ENCODE measurements at places on chromosomes 2 and 18.

- no peak for DNase-seq
Observed at GRCh38 chr2:66445076-66445924, 10.4 kb downstream of the MEIS1 start.

DNA sequence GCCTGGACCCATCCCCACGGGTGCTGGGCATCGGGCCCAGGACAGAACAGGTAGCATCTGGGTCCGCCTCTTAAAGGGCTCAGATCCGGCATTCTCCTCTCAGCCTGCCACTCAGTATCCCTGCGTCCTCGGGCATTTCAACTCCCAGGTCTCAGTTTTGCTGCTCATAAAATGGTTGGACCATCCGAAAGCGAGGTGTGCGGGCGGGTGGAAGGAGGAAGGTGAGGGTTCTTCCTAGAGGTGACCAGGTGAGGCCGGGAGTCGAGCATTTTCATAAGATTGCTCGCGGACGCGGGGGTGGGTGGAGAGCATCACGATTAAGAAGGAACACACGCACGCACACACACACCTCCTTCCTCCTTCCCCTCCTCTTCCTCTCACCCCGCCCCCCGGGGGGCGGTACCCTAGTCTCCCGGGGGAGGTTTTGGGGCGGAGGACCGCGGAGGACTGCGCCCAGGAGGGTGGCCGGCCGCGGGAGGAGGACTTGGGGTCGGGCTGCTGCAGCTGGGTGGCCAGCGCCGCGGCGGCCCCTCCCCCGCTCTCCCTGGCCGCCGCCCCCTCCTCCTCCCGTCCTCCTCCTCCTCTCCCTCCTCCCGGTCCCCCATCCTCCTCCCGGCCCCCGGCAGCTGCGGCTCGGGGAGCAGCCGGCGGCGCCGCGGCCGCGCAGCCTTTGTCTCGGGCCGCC, 97.9 kb upstream of the GPR45 start:
- DNase-seq: no peak

- DNase-seq: no peak
Observed at GRCh38 chr2:48398285-48399002, 131.5 kb upstream of the STON1 start.

DNA sequence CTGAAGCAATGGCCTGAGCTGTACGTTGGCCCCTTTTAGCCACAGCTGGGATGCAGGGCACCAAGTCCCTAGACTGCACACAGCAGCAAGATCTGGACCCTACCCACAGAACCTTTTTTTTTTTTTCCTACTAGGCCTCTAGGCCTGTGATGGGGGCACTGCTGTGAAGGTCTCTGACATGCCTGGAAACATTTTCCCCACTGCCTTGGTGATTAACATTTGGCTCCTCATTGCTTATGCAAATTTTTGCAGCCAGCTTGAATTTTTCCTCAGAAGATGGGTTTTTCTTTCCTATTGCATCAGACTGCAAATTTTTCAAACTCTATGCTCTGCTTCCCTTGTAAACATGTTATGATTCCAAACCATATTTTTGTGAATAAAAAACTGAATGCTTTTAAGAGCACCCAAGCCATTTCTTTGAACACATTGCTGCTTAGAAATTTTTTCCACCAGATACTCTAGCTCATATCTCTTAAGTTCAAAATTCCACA, 33.5 kb downstream of the PDE1A start:
- DNase-seq: no peak

DNA sequence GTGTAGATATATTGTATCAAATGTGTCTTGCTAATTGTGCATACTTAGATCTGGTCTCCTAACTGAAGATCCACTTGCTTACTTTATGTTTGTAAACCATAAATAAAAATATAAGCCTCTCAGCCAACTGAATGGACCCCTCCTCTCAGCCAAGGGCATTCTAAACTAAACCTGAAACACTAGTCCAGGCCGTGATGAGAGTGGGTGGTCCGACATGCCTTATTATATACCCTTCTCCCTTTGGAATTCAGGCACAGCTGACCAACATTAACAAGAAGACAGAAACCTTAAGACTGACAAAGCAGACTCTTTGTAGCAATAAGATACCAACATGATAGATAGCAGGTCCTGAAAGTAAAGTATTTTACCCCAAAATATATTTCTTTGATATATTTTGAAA, 64.3 kb upstream of the PLA2R1 start:
- DNase-seq: no peak

GRCh38 chr18:10482985-10483949, 28.8 kb downstream of the APCDD1 start:
- no peak for DNase-seq

DNA sequence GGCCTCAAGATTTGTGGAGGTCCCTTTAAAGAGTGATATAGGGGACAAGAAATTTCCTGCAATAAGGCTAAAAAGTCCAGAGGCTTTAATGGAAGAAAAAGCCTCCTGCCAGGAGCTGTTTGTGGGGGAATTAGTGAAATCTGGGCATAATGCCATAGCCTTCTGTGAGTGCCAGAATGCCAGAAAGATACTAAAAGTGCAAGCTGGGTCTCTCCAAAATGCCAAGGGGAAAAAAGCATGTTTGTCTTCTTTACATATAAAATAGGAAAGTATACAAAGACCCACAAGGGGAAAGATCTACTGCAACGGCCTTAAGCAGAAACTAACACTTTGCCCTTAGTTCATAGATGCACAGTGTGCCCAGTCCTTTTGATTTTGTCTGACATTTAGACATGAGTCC, 647.7 kb upstream of the ZNF804A start:
- DNase-seq: no peak

- no peak for DNase-seq
Observed at GRCh38 chr2:215436705-215437565, 1.1 kb upstream of the FN1 start.

DNA sequence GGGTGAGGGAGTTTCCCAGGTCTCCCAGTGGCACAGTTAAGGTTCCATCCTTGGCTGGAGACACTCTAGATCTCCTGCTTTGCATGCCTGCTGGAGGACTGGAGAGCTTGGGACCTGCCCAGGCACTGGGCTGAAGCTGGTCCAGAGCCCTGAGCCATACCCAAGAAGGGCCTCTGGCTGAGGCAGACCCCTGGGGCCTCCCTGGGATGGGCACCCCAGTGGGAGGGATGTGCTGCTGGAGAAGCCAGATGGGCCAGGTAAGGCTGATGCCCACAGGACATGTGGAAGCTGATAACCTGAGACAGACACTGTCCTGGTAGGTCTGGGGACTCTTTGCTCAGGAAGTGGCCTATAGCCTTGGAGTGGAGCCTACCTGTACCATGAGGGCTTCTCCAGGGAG, 160.7 kb downstream of the TFCP2L1 start:
- DNase-seq: no peak

- DNase-seq: no peak
Observed at GRCh38 chr2:205657579-205657978, 24.7 kb upstream of the NRP2 start.

DNA sequence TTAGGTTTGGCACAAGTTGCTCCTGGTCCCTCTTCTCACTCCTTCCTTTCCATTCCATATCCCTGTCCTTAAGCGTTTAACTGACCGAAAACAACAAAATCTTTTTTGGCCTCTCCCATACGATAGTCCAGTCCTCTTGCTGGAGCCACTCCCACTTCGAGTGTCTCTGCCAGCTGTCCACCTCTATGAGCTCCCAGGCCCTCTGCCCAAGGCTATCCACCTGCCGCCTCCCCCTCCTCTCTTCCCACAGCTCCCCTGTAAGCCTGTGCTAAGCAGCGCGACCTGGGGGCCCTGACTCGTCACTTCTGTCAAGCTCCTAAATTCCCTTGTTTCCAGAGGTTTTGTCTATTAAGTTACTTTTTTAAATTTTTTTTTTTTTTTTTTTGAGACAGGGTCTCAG, 47.0 kb upstream of the FOSL2 start:
- no peak for DNase-seq

DNA sequence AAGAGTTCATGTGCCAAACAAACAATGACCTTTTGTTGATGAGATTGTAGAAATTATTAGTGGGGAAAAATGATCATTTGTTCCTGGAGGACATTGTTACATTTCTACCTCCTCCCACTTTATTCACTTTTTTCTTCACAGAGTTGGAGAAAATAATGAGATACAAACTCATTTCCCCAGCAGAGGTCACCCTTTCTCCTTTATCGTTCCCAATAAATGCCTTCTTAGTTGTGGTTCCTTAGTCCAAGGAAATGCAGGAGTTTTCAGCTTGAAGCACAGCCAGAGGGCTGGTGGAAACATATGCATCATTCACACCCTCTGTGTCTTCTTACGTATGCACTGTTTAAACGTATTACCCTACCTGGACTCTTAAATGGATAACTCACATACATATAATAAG, 108.8 kb downstream of the SLC4A3 start:
- no peak for DNase-seq

DNA sequence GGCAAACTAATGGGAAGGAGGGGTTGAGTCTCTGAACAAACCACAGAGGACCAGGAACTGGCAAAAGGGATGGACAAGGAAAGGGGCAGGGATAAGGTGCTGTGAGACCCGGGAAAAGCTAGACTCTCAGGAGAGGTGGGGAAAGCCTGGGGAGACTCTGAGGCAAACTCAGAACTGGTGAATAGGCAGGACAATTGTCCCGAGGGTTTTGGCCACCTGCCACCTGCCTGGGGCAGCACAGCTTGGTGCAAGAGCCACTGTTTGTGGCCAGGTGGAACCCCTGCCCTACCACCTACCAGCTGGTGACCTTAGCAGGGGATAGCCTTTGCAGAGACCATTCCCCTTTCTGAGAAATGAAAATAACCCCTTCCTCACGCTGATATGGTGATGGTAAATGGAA, 129.4 kb upstream of the ASB18 start:
- DNase-seq: no peak

DNA sequence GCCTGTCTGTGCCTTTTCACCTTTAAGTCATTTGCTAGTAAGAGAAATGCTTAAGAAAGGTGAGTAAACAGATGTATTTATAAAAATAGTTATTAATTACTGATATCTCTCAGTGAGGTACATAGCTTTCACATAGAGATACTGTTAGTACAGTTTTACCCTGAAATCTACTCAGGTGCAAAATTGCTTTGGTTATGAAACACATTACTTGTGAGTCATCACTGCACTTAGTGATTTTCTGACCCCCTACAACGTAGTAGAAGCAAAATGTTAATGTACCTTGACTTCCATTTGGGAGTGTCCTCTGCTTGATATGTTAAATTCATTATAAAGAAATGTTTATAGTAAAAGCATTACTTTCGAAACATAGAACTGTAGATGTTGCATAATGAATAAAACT, 6.5 kb downstream of the GLS start:
- DNase-seq: no peak

GRCh38 chr2:75277111-75277510, 77.8 kb upstream of the TACR1 start:
- no peak for DNase-seq

GRCh38 chr2:153953761-153954160, 82.0 kb downstream of the GALNT13 start:
- DNase-seq: no peak

- peak; percentile 57 for DNase-seq
Observed at GRCh38 chr2:88765154-88765888, 73.8 kb downstream of the RPIA start.

GRCh38 chr18:59085126-59085794, 54.4 kb upstream of the SEC11C start:
- no peak for DNase-seq

DNA sequence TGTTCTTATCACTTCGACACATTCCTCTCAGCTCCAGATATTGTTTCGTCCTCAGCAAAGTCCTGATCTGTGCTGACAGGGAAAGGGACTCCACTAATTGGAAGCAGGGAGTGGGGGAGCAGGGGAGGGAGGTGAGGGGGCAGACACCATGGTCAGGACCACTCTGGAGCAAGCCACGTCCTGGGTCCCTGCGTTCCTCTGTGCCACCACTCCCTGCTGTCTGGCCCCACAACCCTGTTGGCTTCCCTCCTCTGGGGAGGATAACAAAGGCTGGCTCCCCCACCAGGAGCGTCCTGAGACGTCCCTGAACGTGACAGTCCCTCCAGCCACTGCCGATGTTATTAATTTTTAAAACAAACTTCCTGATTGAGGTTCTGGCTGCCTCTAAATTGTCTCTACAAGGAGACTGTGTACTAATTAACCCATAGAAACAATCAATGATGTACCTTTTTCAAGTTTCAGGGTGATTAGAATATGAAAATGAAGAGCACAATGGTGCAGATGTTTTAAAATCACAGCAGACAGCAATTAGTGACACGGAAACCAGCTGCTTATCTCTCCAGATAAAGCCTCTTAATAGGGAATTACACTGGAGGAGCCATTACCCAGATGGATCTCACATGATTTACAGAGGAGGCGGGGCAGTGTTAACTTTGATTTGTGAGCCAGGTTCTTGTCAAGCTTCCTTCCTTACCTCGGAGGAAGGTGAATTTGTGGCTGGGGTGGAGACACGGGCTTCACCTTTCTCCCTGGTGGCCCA, 257.5 kb downstream of the SETBP1 start:
- no peak for DNase-seq

GRCh38 chr2:17461087-17461475, 57.2 kb downstream of the RAD51AP2 start:
- no peak for DNase-seq

- DNase-seq: no peak
Observed at GRCh38 chr18:32867936-32868335, 95.1 kb upstream of the KLHL14 start.

DNA sequence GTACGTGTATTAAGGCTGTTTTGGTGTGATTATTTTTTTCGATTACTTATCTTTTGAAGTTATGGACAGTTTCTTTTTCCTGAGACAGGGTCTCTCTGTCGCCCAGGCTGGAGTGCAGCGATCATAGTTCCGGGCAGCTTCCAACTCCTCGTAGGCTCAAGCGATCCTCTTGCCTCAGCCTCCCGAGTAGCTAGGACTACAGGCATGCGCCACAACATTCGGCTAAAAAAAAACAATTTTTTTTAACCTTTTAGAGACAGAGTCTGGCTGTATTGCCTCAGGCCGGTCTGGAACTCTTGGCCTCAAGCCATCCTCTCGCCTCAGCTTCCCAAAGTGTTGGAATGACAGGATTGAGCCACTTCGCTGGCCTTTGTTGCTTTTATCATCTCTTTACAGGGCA, 945 bp downstream of the HAT1 start:
- DNase-seq: no peak
